NCI-H510A (cell line): ENCODE measurements at places on chromosomes 12 and 14.

DNA sequence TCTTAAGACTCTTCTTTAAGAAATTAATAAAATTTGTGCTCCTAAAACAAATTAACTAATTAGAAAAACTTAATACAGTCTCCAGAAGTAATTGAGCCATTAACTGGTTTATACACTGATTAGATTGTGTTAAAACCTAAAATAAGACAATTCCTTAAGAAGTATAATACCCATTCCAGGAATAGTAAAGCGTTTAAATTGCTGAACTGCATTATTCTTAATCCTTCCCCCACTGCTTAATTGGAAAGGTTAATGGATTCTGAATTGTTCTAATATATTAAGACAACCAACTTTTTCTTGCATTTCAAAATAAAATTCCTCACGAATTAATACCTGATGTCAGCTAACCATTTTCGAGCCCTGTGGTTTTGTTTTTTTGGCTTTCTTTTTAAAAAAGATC, 128.4 kb downstream of the KICS2 start:
- no peak for DNase-seq

GRCh38 chr14:85332401-85332800, 197.5 kb upstream of the FLRT2 start:
- DNase-seq: no peak

GRCh38 chr12:47740606-47741339, 15.5 kb upstream of the ENDOU start:
- peak; percentile 51 for DNase-seq

- DNase-seq: no peak
These were observed 122.2 kb upstream of the CCDC175 start for GRCh38 chr14:59698793-59699192.

- no peak for DNase-seq
These were observed 61.8 kb downstream of the TESC start for GRCh38 chr12:117037289-117038022.

DNA sequence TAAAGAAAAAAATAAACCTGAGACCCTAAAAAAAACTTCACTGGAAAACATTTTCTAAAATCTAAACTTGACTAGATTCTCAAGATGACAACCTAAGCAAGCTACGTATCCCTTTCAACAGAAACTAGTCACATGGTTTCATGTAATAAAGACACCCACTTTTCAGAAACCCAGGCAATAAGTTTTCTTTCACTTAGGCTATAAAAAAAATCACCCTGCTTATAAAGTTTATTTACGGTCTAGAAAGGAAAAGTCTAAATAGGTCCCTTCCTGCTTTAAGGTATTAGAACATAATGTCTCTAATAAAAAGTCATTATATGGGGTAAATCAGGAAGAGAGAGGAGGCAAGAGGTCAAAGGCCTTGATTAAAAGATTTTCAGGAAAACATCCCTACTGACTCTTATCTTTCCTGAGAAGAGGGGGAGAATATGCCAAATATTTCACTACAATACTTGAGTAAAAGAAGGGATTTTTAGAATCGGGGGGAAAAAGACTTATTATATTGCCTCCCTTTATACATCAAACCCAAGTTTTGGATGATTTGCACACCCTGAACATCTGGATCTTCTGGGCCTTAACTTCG, 9.5 kb downstream of the CLIP1 start:
- no peak for DNase-seq

DNA sequence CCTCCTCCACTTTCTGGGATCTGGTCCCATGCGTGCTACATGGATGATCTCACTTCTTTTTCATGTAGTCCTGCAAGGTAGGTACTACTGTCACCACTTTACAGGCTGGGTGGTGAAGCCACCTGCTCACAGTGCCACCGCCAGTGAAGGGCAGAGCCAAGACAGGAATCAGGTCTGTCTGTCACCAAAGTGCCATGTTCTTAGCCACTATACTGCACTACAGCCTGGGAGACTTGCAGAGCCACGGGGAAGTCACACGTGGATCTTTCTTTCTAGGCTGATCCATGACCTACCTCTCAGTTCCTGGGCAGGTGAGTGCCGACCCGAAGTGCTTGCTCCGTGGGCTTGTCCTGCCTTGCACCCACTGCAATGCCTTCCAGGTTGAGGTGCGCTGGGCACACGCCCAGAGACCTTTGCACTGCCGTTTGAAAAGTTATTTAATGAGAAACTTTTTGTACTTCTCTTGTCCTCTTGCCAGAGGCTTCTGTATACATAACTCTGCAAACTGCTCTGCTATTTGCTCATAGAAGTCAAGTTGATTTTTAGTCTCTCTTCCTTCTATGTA, 19.7 kb upstream of the CLMN start:
- DNase-seq: no peak

GRCh38 chr12:64544371-64545080, 65.8 kb upstream of the RASSF3 start:
- DNase-seq: no peak

DNA sequence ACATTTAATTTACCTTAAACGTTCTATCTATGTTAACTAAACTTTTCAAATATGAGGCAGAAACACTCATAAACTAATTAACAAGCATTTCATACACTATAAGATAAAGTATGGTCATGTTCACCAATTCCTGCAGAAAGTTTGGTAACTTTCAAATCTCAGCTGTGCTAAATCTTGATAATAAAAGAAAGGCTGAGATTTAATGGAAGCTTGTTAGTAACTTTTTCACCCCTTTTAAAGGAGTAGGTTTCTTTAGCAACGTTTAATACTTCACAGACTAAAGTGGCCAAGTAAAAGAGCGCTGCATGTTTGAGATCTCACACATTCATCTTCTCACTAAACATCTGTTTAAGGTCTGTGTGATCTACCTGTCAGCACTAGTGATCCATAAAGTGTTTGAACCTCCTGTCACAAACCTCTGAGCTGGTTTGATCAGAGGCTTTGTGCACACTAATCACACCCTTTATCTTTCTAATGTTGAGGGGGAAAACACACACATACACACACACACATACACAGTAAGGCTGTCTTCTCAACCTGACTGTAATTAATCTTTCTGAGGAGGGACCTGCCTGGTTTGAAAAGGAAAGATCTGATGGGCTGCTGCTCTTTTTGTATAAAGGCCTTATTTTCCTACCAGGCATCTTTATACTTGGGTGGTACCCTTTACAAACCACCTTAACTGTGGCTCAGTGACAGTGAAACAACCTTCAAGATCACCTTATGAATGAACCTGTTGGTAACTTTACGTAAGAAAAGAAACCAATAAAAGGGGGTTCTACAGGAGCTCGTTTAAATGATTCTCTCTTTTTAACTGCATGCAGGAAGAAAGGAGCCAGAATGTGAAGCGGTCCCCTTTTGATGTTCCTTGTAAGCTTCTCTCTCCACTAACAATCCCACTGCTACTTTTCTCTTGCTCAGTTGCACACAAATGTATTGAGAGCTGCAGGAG, 244.2 kb downstream of the SOX5 start:
- no peak for DNase-seq

GRCh38 chr12:109154451-109155438, 38.4 kb downstream of the ACACB start:
- DNase-seq: peak; percentile 79

GRCh38 chr12:91913124-91913523, 232.5 kb downstream of the BTG1 start:
- no peak for DNase-seq

DNA sequence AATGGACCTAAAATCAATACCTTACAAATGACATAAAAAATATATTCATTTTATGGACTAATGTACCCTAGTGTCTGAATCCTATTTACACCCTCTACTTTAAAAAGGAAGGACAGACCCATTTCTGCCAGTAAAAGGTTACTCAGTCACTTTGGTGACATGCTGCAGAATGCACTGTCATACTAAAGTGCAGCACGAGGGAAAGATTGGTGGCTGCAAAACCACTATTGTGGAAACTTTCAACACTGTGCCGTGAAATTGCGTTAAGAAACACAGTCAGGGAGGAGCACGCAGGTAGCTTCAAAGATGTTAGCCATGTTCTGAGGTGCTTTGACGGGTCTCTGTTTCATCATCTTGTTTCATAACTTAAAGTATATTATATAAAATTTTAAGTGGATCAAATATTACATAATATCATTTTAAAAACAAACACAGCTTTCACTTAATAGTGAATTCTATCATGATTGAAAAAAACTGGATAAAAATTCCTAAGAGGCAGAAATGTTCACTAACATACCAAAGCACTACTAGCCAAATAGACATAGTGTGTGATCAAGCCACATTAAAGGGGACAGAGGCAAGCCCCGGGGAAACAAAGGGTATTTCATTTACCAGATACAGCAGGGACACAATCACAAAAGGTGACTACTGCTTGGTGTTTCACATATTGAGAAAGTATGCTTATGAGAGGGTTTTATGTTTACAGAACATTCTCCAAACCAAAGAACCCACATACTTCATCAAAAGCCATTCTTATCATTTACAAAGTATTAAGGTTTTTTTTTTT, 330.8 kb upstream of the SOX5 start:
- no peak for DNase-seq

GRCh38 chr12:12214201-12214600, 52.6 kb downstream of the LRP6 start:
- DNase-seq: no peak

DNA sequence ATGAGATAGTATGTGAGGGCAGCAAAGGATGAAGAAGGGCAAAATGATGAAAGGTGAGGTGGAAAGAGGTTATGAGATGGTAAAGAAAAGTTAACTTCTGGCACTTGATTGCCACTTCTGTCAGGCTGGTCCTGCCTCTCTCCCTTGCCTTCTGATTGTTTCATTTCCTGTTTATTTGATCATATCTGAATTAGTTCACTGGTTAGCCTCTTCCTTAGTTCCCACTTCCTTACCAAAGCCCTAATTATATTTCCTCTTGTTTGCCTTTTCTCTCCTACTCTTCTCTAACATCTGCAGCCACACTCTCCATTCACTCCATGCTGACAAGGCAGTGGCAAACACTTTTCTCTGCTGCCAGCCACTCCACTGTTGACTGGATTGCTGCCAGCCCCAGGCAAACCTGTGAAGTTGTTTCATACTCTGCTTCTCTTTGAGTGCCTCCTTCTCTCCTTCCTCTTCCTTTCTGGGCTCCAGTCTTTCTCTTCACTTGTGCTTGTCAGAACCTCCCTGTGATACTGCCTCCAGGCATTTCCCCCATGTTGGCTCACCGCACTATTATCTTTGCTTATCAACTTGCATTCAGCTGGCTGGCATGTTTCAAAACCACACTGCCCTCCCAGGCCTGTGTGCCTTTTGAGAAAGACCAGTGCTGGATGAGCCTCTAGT, 8.1 kb downstream of the PNP start:
- no peak for DNase-seq

- no peak for DNase-seq
These were observed 37.7 kb upstream of the NR1H4 start for GRCh38 chr12:100435957-100436356.

DNA sequence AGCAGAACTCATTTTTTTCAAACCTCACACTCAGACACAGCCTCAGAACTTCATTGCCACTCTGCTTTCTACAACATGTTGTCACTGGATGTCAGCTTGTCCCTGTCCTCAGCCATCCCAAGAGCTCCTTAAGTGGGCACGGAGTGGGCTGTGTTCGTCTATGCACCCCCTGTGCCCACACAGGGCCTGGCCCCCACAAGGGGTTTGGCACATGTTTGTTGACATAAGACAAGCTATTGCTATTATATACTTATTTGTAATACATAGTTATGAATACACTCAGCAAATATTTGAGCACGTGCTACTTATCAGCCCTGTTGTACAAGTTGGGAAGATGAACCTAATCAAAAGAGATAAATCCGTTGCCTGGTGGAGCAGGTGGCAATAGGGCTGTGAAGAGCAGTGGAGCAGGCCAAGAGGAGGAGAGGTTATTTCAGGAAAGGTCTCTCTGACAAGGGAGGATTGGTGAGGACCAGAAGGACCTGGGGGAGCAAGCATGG, 4.3 kb upstream of the BDKRB1 start:
- DNase-seq: no peak

GRCh38 chr12:50642761-50643160, 121.1 kb upstream of the ATF1 start:
- no peak for DNase-seq

DNA sequence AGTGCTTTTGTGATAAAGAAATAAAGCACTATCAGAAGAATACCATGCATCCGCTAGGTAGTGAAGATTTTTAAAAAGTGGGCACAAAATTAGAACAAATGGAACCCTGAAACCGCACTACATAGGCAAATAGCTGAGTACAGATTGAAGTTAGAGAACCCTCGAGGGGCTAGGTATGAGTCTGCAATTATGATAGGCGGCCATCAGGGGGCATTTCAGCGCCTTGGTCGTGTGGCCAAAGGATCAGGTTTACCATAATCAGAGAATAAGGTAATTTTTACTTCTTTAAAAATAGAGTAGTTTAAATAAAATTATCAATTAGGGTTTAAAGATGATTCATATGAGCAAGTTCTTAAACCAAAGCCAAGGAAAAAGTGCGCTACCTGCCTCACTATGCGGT, 129.8 kb downstream of the TMX1 start:
- DNase-seq: no peak

DNA sequence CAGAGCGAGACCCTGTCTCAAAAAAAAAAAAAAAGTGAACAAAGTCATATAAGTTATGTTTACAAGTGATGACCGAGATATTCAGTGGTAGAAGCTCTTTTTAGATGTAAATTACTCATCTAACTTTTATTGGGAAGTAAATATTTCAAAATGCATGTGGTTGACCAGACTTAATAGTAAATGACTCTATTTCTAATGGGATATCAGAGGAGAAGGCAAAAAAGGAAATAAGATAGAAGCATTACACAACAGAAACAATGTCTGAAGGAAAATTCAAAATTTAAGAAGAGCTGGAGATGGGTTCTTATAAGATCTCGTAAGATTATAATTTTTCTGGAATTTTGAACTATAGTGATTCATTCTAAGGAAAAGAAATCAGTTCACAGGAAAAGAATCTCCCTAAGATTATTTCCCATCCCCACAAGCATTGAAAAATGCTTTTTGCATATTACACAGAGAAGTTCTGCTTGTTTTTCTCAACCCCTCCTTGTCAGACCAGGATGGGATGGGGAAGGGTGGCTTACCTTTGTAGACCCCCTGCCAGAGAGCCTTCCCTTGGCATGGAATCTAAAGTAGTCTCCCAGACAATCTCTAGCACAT, 63.1 kb upstream of the STK38L start:
- no peak for DNase-seq
